ENCODE measurements at places on chromosomes 2 and 18. TPM values are rescaled to one million over a fixed set of nuclear protein-coding genes. Genes with fewer than 3 reads are reported as not detected.

GRCh38 chr2:237253046-237253702, 160.8 kb downstream of the COL6A3 start:
- no peak for DNase-seq

- DNase-seq = no peak
These were observed 248.7 kb downstream of the TFCP2L1 start for GRCh38 chr2:121036226-121036692.

- DNase-seq = peak; percentile 53
These were observed at the start of gene ITPRIPL1 for GRCh38 chr2:96325041-96325883. ITPRIPL1 (plus strand) TSS chr2:96325317; CDS start chr2:96325840, 523 bp downstream.

GRCh38 chr2:142874293-142874814, 3.1 kb upstream of the KYNU start:
- DNase-seq = no peak

- no peak for DNase-seq
These were observed 108.6 kb downstream of the EHBP1 start for GRCh38 chr2:62814123-62814522.

DNA sequence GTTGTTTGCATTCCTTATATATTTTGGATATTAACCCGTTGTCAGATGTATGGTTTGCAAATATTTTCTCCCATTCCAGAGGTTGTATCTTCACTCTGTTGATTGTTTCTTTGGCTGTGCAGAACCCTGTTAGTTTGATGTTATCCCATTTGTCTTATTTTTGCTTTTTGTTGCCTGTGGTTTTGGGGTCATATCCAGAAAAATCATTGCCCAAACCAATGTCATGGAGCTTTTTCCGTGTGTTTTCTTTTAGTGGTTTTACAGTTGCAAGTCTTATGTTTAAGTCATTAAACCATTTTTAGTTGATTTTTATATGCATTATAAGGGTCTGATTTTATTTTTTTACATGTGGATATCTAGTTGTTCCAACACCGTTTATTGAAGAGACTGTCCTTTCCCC, 35.8 kb downstream of the PPIG start:
- DNase-seq = no peak

DNA sequence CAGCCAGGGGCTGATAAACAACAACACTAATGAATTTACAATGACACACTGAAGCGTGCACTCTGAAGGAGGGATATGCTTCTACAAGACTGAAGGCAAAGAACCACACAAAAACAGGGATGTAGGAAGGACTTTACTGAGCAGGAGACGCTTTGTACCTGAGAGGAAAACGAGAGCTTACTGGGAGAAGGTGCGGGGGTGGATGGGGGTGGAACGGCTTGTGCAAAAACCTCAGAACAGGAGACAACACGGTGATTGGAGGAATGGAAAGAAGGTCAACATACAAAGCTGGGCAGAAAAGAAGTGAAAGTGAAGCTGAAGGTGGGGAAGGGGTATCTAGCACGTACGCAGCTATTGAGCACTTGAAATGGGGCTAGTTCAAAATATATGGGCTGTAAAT, 93.1 kb downstream of the SLC8A1 start:
- DNase-seq = no peak

DNA sequence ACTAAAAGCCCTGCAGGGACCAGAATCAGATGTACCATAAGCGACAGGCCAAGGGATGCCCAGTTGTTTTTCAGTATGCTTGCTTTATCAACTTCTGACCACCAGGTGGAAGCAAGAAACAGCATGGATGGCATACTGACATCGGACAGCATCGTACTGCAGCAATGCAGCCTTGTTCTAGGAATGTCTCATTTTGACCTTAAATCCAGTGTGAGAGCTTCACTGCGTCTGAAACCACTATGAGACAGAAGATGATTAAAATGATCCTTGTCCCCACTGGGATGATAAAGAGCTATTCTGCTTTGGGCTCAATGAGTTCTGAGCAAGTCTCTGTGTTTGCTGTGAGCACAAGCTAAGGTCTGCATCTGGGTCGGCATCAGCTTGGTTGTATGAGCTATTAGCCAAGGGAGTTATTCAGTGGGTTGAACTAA, 54.3 kb downstream of the CDK15 start:
- peak; percentile 92 for DNase-seq

DNA sequence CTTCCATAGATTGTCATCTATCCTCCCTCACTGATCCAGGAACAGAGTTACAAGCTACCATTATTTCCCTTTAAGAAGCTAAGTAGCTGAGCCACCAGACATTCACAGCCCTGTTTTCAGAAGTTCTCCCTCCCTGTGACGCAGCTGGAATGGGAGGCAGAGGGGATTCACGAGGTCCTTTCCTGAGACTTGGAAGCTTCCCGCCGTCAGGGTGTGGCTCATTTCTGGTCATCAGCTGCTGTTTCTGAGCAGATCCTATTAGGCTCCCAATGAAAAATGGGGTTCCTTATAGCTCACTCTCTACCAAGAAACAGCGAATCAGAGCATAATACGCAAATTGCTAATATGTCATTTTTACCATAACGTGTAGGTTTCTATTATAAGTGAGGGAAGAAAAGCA, 559.3 kb upstream of the ID2 start:
- no peak for DNase-seq

DNA sequence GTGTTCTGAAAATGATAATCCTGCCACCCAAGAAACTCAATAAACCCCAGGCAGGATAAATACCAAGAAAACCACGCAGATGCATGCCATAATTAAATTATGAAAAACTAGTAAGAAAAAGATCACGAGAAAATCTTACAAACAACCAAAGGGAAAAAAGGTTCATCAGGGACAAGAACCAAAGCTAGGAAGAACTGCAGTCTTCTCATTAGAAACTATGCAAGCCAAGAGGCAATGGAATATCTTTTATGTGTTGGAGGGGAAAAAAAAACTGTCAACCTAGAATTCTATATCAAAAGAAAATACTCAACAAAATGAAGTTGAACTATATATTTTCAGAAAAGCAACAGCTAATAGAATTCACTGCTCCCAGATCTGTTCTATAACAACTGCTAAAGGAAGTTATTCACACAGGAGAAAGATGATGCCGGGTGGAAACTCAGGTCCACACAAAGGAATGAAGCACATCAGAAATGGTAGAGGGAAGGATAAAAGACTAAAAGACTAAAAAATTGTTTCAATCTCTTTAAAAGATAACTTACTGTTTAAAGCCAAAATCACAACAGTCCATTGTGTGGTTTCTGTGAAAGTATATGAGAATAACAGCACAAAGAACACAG, 55.0 kb downstream of the NDUFA10 start:
- no peak for DNase-seq

- DNase-seq = no peak
These were observed 568.5 kb downstream of the ARHGAP15 start for GRCh38 chr2:143697744-143698143.

DNA sequence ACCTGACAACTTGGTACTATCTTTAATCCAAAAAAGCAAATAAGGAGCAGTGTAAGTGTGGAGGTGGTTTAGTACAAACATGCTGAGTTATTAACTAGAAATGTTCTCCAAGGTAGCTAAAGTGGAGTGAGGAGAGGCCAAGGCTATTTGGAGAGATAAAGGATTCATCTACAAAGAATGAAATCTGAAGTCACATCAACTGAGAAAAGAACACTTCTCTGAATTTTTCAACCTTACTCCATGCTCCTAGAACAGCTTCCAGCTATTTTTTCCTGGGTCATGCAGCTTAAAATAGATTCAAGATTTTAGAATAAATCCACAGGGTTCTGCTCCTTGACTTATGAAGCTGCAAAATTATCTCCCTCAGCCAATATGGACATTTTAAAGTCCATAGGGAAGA, 18.7 kb downstream of the IMMT start:
- no peak for DNase-seq

DNA sequence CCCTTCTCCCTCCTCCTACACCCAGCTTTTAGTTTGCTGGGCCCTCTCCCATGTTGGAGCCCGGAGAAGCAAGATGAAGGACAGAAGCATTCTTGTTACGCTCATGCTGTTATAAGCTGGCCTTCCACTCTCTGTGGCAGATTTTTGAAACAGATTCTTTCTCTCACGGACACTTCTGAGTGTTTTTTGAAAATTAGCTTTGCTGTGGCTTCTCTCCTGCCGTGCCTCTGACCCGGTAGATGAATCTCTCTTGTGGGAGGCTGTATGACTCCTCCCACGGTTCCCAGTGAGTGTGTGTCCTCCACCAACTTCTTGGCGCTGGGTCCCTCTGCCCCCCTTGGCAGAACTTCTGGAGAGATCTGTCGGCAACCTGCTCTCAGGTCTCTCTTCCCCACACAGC, 269.3 kb upstream of the MYT1L start:
- peak; percentile 38 for DNase-seq

- peak; percentile 94 for DNase-seq
These were observed at the start of gene TMSB10 for GRCh38 chr2:84905181-84906107. TMSB10 (plus strand) TSS chr2:84905656.

- no peak for DNase-seq
These were observed 170.7 kb upstream of the FSIP2 start for GRCh38 chr2:185567940-185568339.

DNA sequence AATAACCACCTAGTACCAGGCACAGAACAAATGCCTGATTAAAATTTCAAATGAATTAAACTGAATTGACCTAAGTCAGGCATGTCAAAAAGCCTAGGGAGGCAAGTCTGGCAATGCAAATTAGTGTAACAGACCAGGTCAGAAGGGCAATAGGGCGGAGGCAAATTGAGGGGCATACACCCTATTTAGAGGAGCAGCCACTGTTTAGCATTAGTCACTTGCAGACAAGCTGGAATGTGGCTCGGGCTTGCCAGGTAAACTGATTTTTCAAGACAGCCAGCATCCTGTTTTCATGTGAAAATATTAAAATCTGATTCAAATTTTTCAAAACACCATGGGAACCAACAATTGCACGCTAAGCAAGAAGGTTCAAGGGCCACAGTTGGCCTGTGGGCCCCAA, 160.3 kb downstream of the EN1 start:
- no peak for DNase-seq

DNA sequence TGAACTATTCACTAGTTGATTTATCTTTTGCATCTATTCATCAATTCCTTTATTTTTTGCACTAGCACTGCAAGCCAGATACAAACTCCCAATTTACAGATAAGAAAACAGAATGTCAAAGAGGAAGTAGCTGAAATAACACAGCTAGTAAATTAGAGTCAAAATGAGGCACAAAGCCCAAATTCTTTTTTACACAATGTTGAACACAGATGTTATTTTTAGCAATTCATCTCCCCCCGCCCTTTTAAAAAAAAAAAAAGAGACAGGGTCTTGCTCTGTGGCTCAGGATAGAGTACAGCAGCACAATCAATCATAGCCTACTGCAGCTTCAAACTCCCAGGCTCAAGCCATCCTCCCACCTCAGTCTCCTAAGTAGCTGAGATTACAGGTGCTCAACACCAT, 127.8 kb downstream of the CCBE1 start:
- DNase-seq = no peak

- no peak for DNase-seq
These were observed 74.8 kb downstream of the DYSF start for GRCh38 chr2:71528131-71528591.

- DNase-seq = no peak
These were observed 1199.1 kb upstream of the GYPC start for GRCh38 chr2:125456693-125457363.

DNA sequence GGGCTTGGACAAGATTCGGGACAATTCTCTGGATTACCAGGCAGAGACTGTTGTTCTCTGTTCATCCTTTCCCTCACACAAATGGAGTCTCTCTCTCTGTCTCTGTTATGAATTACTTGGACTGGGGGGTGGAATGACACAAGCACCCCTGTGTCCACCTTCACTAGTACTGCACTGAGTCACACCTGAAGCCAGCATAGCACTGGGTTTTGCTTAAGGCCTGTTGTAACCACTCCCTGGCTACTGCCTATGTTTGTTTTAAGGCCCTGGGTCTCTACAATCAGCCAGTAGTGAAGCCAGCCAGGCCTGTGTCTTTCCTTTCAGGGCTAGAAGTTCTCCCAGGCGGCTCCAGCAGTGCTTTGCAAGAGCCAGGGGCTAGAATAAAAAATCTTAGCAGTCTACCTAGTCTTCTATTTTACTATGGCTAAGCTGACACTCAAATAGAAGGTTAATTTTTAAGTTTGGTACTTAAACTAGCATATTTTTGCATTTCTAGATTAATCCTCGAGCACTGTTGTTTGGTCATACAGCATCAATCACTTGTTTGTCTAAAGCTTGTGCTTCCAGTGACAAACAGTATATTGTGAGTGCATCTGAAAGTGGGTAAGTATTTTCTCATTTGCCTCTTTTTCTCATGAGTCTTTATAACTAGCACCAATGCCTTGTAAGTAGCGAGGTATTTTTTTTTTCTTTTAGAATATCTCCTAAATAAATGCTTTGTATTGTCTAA, 27.8 kb downstream of the WDR7 start:
- no peak for DNase-seq

- DNase-seq = no peak
These were observed 72.1 kb upstream of the LYPD6B start for GRCh38 chr2:148966438-148966758.

DNA sequence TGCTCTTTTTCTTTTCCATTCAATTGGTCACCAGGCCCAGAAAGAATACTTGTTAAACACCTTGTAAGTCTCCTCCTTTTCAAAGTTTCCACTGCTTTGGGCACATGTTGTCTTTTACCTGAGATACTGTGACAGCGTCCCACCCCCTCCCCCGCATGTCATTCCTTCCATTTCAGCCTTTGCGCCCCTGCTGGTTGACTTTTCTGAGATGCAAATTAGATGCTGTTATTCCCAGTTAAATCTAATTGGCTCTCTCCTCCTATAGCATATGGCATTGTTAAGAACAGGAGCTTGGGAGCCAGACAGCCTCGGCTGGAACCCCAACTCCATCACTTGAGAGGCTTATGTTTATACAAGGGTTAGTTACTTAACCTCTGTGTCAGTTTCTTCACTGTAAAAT, 80.3 kb upstream of the GAREM1 start:
- DNase-seq = no peak

Gene PFN4
- polyA plus RNA-seq = 0.66 TPM

Gene OTOS
- polyA plus RNA-seq = not detected

Gene FAM110C
- 3.3 TPM for polyA plus RNA-seq

Gene PROM2
- 4.9 TPM for polyA plus RNA-seq

Gene REG3G
- not detected for polyA plus RNA-seq

Gene TRPM8
- polyA plus RNA-seq = 0.14 TPM

Gene ALPI
- polyA plus RNA-seq = not detected
